ENCODE measurements at places on chromosomes 1 and 21. TPM values are rescaled to one million over a fixed set of nuclear protein-coding genes. Genes with fewer than 3 reads are reported as not detected.

Gene FAM78B
- total RNA-seq, result 0.64 TPM

Gene FMN2
- total RNA-seq, result 35.5 TPM

- H3K27me3 ChIP-seq, result no peaks in the 10 kb centered on the region
- DNase-seq, result no peak
- no peak overlapping the region for H3K4me3 ChIP-seq
- H3K36me3 ChIP-seq, result no peaks in the 10 kb centered on the region
- no peak overlapping the region for H3K27ac ChIP-seq
These were observed 2.2 kb downstream of the CREG1 start for GRCh38 chr1:167551362-167551761.

- DNase-seq, result no peak
- H3K4me1 ChIP-seq, result no peaks in the 10 kb centered on the region
- no peak overlapping the region for H3K27ac ChIP-seq
- H3K36me3 ChIP-seq, result no peaks in the 10 kb centered on the region
- no peaks in the 10 kb centered on the region for H3K27me3 ChIP-seq
These were observed 8.5 kb upstream of the PRRC2C start for GRCh38 chr1:171476829-171477228.

- H3K4me3 ChIP-seq, result peak overlapping the region; percentile 52
- no peaks in the 10 kb centered on the region for H3K36me3 ChIP-seq
- H3K4me1 ChIP-seq, result peaks cover 37% of the 10 kb centered on the region
- peak overlapping the region; percentile 84 for H3K27ac ChIP-seq
- peak; percentile 80 for DNase-seq
These were observed 18.3 kb upstream of the PLEKHA6 start for GRCh38 chr1:204377800-204378668.

Data from transverse colon (tissue), 4 donors.